Left forelimb (tissue), 1 donor: ENCODE measurements at places on chromosomes 1 and 21.

- DNase-seq = no peak
Observed at GRCh38 chr1:177862916-177863315, 106.9 kb downstream of the SEC16B start.

DNA sequence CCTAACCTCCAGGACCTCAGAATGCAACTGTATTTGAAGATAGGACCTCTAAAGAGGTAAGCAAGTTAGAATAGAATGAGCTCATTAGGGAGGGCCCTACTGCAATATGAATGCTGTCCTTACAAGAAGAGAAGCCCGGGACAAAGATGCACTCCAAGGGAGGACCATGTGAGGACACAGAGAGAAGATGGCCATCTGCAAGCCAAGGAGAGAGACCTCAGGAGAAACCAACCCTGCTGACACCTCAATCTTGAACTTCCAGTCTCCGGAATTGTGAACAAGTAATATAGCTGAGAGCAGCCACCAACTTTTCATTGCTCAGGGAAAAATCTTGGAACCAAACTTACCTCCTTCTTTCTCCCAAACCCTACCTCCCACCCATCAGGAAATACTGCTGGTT is 15.0 kb upstream of the GALNT2 start:
- no peak for DNase-seq

DNA sequence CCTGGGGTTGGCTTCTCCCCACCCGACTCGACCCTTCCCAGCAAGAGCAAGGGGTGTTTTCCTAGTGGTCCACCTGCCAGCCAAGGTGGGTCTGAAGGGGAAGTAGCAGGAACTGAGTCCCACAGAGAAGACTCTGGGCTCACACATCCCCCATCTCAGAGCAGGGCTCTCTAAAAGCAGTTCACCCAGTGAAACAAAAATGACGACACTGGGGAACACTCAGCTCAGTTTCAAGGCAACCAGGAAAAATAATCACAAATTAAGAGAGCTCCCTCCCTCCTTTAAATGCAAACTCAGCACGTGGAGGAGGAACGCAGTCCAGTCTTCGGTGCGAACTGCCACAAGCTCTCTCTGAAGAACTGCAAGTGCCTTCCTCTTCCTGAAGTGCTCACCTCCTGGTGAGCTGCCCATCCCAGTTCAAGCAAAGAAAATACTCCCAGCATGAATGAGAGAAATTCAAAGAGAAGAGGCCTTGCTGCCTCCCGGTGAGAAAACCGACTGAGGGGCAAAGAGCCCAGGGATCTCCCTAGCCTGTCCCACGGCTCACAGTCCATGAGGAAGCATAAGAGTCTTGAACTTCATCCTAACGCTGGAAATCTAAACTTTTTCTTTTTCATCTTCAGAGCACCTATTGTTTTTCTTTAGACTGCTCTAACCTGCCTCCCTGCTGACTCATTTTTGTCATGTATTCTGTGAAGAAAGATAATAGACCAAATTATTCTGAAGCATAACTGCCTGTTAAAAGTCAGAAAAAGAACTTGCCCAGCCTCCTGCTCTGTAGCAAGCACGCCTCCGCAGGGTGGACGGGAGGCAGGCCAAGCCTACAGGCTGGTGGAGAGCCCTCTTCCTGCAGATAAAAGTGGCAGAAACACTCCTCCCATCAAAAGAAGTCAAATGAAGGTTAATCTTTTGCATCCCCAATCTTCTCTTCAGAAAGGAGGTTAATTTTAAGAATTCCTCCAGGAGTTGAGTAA is 281.4 kb downstream of the HHIPL2 start:
- DNase-seq = no peak

- peak; percentile 71 for DNase-seq
Observed at GRCh38 chr1:50978144-50978851, 8.3 kb downstream of the CDKN2C start.

DNA sequence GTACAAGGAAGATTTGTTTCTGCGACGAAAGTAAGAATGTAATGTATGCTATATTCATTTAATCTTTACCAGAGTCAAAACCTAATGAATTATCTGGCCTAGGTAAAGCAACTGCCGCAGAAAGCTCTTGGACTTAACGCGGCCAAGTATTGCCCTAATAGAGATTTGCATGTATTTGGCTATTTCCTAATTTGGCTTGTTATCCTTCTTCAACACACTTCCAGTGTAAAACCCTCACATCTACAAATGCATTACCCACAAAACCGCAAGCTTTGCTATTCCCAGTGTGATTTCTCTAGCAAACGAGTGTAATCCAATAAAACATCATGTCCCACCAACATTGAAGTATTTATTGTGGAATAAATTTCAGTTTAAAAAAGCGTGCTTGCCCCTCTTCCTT is 123.8 kb upstream of the LMO4 start:
- DNase-seq = no peak

- DNase-seq = no peak
Observed at GRCh38 chr1:233629305-233629935, 15.5 kb downstream of the KCNK1 start.

- DNase-seq = no peak
Observed at GRCh38 chr1:31605908-31606427, 11.5 kb upstream of the HCRTR1 start.

- no peak for DNase-seq
Observed at GRCh38 chr1:236907205-236907604, 97.0 kb downstream of the MT1HL1 start.
